ENCODE measurements at places on chromosomes 4 and X. TPM values are rescaled to one million over a fixed set of nuclear protein-coding genes. Genes with fewer than 3 reads are reported as not detected.

FAAH2 gene
- polyA plus RNA-seq = 8.8 TPM

MTMR8 gene
- polyA plus RNA-seq = not detected

CXorf49B gene
- not detected for polyA plus RNA-seq

ARMCX6 gene
- 40.4 TPM for polyA plus RNA-seq

MAGEA11 gene
- polyA plus RNA-seq = not detected

DCUN1D4 gene
- 5.7 TPM for polyA plus RNA-seq

RAB41 gene
- not detected for polyA plus RNA-seq

ATOH1 gene
- polyA plus RNA-seq = not detected

BRS3 gene
- polyA plus RNA-seq = not detected

TCEAL7 gene
- 85.0 TPM for polyA plus RNA-seq

MAGEB10 gene
- polyA plus RNA-seq = not detected

TMEM128 gene
- 23.0 TPM for polyA plus RNA-seq

SGCB gene
- 60.0 TPM for polyA plus RNA-seq

POF1B gene
- polyA plus RNA-seq = not detected

CCDC160 gene
- 0.49 TPM for polyA plus RNA-seq

KLHL13 gene
- 4.5 TPM for polyA plus RNA-seq

SNX25 gene
- polyA plus RNA-seq = 2.2 TPM

NSG1 gene
- 267 TPM for polyA plus RNA-seq

DIPK2B gene
- polyA plus RNA-seq = 8.6 TPM

GABRQ gene
- 2.1 TPM for polyA plus RNA-seq

HTN1 gene
- polyA plus RNA-seq = not detected

EREG gene
- not detected for polyA plus RNA-seq

NCBP2L gene
- not detected for polyA plus RNA-seq

NHS gene
- polyA plus RNA-seq = 1.7 TPM

KDM5C gene
- polyA plus RNA-seq = 54.7 TPM

CLDN22 gene
- polyA plus RNA-seq = not detected

KLKB1 gene
- not detected for polyA plus RNA-seq
